ENCODE measurements at places on chromosomes 16 and 17.

- DNase-seq: peak; percentile 28
Observed at GRCh38 chr17:63275971-63276745, 169.9 kb downstream of the CYB561 start.

DNA sequence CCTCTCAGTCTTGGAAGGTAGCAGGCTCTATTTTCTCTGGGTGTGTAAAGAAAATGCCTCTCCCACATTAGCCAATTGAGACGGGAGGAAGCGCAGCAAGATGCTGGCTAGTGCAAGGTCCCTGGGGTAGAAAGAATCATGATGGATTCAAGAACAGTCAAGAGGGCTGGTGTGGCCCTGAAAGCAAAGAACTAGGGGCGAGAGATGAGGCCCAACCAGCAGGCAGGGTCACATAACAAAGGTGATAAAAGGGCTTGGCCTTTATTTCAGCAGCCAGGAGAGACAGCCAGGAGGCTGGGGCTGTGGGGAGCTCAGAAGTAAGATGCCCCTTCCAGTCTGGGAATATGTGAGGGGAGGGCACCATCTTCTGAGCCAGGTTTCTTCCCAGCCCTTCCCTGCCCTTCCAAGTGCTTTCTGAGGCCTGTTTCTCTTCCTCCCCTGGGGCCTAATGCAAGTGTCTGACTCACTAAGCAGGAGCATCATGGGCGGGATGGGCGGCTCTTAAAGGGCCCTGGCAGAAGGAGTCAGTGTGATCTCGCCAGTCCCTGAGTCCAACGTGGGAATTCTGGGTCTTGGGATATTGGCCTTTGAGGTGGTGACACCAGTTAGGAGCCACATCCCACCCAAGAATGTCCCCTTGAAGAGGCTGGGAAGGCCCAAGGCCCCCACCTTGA lies 3.9 kb upstream of the NLRC5 start:
- DNase-seq: peak; percentile 48

DNA sequence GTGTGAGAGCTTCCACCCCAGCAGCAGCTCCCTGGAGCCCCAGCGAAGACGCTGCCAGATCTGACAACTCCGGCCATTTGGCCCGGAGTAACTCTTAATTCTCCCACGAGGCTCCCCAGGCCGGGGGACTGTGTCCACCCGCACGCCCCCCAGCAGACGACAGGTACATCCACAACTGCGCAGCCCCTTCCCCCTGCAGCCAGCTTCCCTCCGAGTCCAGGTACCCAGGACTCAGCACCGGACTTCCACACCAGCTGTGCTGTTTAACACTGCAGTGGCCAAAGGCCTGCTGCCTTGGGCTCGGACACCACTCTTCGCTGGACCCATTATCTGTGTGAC lies 7.2 kb downstream of the SYNGR2 start:
- no peak for DNase-seq

DNA sequence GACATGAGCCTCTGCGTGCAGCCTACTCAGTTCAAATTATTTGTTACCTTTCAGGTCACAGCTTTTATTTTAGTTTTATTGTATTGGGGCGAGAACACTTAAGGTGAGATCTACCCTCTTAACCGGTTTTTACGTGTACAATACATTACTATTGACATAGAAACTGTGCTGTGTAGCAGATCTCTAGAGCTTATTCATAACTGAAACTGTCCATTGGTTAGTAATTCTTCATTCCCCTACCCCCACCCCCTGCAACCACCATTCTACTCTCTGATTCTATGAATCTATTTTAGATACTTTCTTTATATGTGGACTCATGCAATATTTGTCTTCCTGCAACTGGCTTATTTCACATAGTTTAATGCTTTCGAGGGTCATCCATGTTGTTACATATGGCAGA lies 43.5 kb downstream of the KNOP1 start:
- no peak for DNase-seq

GRCh38 chr16:2701272-2701671 lies 18.8 kb downstream of the PRSS27 start:
- DNase-seq: no peak

GRCh38 chr17:29749045-29749825 lies 126.5 kb upstream of the CORO6 start:
- DNase-seq: no peak

- DNase-seq: no peak
Observed at GRCh38 chr16:1182950-1183907, 30.3 kb downstream of the CACNA1H start.

GRCh38 chr16:10641953-10642949 lies 52.5 kb downstream of the TEKT5 start:
- DNase-seq: no peak

- DNase-seq: no peak
Observed at GRCh38 chr16:64711596-64711995, 410.3 kb downstream of the CDH11 start.

GRCh38 chr16:79390481-79391051 lies 210.0 kb downstream of the MAF start:
- DNase-seq: no peak

- DNase-seq: no peak
Observed at GRCh38 chr17:15000661-15001060, 264.5 kb downstream of the PMP22 start.

GRCh38 chr17:49241040-49241439 lies 10.5 kb upstream of the PHOSPHO1 start:
- no peak for DNase-seq

DNA sequence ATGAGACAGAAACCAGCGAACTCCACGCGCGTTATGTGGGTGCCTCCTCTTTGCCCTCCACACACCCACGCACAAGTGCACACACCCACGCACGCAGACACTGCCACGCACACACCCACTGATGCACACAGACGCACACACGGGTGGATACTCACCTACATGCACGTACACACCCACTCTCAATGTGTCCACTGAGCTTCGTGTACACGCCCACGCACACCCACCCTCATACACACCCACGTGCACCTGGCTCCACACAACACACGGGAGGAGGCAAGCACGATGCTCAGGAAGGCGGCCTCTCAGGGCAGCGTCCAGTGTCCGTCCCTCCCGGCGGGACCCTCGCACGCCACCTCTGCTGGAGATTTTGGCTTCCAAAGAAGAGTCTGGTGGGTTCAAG lies 4.2 kb downstream of the RFNG start:
- no peak for DNase-seq

- peak; percentile 60 for DNase-seq
Observed at GRCh38 chr17:32445971-32446370, 1.7 kb downstream of the PSMD11 start.

DNA sequence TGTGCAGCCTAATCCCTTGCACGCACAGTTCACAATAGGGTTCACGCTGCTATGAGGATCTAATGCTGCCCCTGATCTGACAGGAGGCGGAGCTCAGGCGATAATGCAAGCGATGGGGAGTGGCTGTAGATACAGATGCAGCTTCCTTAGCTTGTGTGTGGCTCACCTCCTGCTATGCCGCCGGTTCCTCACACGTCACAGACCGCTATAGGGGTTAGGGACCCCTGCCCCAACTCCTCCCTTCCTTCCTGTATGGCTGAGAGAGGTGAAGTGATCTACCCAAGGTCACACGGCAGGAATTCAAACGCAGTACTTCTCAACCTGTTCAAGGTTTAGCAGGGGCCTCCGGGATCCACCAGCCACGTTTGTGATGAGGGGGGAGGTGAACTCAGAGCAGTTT lies 13.4 kb upstream of the PLLP start:
- DNase-seq: no peak

- DNase-seq: no peak
Observed at GRCh38 chr16:78961464-78961863, 639.1 kb downstream of the MAF start.

- DNase-seq: peak; percentile 22
Observed at GRCh38 chr17:4249452-4250029, 14.2 kb downstream of the ANKFY1 start.

- DNase-seq: no peak
Observed at GRCh38 chr16:71282943-71283342, 6.3 kb downstream of the CMTR2 start.

GRCh38 chr16:81315271-81316175 lies 761 bp downstream of the GAN start:
- DNase-seq: peak; percentile 70

GRCh38 chr17:76048711-76049110 lies 21.6 kb upstream of the EVPL start:
- DNase-seq: no peak

DNA sequence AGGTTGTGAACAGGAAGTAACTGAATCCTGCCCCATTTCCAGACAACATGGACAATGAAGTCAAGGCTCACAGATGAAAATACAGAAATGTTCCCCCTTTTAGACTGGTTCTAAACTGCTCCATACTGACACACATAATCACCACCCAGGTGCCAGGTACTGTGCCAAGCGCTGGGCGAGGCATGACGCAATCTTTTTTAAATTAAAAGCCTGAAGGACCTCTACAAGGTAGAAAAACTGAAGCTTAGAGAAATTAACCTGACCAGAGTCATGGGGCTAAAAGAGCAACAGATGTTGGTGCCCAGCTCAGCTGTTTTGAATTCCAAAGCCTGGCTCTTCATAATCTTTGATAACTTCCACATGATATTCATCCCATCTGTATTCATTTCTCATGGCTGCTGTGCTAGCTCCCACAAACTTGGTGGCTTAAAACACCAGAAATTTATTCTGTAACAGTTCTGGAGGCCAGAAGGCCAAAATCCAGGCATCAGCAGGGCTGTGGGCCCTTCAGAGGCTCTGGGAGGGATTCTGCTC lies 4.9 kb upstream of the RAB11FIP4 start:
- no peak for DNase-seq

DNA sequence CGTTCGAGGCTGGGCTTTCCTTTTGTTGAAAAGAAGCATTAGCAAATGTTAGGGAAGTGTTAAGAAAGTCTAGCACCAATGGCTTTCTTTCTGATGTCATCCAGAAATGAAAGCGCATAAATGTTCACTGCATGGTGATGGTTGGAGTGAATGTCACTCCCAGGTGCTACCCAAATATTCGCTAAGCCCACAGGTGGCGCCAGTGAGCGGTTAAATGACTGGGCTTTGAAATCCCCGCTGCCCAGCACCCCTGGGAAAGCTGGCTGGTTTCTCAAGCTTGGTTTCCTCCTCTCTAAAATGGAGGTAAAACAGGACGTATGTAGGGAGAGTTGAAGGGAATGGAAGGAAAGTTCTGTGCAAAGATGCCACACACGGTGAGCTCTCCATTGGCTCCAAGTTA lies 104.4 kb downstream of the IRX5 start:
- DNase-seq: peak; percentile 12

- DNase-seq: no peak
Observed at GRCh38 chr17:82338858-82339633, 5.5 kb upstream of the SECTM1 start.

DNA sequence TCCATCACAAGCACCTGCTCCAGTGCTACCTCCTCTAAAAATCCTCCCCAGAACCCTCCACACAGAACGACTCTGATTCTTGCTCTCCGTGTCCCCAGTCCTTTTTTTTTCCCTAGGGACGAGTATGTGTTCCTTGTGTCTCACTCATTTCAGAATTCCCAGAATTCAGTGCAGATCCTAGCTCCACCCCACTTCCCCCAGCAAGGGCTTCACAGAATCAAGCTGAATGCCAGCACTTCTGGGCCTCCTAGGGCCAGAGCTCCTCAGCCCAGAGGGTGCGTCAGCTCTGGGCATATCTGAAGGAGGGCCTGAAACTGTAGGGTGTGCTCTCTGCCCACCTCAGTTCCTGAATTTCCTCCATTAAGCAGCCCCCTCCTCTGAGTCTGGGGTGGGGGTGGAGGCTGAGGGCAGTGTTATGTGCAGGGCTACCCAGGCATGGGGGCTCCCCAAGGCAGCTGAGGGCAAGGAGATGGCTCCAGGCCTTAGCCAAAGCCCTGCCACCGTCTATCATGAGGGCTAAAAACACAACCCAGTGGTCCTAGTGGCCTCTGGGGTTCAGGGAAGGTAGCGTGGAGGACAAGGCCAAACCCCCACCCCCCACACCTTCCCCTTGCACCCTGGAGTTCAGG lies 6.5 kb downstream of the UNC119 start:
- no peak for DNase-seq

DNA sequence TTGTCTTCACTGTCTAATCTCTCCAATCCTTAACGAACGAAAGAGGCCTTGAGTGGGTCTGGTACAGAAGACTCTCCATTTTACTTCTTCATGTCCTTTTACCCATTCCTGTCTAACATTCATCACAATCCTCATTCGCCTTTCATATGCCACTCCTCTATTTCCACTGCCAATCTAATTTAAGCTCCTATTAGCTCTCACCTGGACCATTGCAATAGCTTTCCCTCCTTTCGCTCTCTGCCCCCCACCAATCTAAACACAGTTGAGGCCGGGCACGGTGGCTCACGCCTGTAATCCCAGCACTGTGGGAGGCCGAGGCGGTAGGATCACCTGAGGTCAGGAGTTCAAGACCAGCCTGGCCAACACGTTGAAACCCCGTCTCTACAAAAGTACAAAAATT lies 6.3 kb upstream of the SLFN14 start:
- DNase-seq: no peak

DNA sequence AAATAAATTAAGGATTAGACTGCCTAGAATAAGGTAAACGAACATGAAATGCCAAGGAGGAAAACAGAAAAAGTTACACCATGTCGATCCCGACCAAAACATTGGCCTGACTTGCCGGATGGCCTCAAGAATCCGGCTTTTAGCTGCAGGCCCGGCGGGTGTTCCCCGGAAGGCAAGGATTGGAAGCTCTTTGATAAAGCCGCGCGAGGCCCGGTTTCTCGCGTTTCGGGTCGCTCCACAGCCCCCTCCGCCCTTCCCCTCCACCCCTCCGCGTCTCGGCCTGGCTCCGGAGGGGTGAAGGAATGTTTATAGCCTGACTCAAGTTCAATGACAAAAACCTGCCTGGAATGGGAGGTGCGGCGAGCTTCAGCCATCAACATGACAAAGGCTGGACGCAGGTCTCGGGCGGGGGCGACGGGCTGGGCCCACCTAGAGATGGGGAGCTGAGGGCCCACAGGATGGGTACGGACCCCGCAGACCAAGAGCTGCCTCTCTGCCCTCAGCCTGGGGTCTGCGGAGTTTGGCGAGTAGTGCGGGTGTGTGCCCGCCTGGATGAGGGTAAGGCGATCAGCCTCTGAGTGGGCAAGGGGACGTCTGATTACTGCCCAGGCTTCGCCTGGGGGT lies 2.6 kb downstream of the PRAC1 start:
- no peak for DNase-seq

GRCh38 chr16:50521246-50521900 lies 26.8 kb upstream of the NKD1 start:
- no peak for DNase-seq

- DNase-seq: no peak
Observed at GRCh38 chr16:27505297-27506236, 44.1 kb downstream of the GTF3C1 start.

DNA sequence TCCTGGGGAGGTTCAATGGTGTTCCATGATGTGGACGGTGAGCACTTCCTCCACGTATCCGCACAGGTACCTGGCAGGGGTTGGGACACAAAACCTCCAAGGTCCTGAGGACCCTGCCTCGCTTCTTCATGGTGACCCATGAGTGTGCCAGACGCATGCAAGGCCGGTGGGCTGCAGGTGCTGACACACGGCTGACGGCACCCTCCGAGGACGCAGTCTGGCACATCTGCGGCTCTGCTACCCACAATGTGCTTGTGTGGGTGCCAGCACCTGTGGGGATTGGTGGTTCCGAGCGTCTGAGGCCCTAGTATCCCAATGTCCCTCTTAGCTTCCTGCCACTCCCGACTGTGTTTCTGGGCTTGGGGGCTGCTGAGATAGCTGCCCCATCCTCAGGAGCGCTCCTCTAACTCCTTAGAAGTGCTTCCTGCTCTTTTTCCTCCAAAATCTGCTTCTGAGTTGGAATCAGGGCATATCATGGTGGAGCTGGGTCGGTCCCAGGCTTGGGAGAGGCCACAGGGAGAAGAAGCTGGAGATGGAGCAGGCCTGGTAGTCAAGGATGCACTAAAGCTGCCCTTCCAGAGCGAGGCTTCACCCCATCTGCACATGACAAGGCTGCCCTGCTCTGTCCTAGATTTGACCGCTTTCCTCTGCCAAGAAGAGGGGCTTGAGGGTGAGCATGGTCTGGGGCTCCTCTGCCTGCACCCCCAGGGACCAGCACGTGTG lies 1.6 kb downstream of the CYGB start:
- no peak for DNase-seq

Measured in inflammatory macrophage (primary cell).